Kidney (tissue), 22 donors: ENCODE measurements at places on chromosomes 2 and 18.
A peak's percentile ranks its signal among the peaks of the same experiment; 100 is the strongest.

DNA sequence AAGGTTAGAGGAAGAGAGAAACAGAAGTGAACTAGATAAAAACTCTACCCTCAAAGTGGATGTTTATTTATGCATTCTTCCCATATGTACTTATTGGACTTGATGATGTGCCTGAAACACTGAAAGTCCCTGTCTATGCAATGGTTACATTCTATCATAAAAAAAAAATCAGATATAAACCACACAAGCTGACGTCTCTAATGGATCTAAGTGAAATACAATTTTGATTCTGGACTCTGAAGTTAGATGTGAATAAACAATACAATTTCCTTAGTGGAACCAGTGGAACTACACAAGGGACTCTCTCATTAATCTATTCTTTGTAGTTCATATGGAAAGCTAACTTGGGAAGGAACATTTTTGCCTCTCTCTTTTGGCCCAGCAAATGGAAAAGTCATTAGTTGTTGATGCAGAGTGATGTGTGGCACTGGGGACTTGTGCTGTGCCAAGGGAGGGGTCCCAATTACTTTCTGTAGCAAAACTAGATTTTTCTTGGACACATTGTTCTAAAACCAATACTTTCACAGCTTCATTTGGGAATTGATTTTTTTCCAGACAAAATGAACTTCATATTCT lies 376.8 kb downstream of the TRIB2 start:
- DNase-seq: no peak

- peak; percentile 65 for DNase-seq
Observed at GRCh38 chr2:197786010-197786877, 1.1 kb upstream of the BOLL start.

GRCh38 chr2:84041506-84041905 lies 417.6 kb downstream of the SUCLG1 start:
- DNase-seq: no peak

DNA sequence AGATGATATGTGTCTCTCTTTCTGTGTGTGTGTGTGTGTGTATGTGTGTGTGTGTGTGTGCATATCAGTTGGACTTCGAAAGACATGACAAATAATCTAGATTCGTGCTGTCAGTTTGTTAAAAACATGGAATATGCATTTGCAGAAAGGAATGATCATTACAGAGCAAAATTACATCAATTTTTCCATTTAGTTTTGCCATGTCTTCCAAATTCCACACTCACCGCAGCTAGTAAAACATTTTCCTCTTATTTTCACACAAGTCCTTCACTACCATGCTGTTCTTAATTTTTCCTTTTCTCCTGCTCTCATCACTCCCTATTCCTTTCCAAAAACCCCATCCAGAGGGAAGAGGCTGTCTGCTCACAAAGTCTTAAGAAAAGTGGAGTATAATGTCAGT lies 1191.4 kb upstream of the SLC39A10 start:
- no peak for DNase-seq

- DNase-seq: no peak
Observed at GRCh38 chr2:109398366-109399015, 215.3 kb downstream of the SEPTIN10 start.

- DNase-seq: no peak
Observed at GRCh38 chr2:72081451-72081850, 66.2 kb downstream of the CYP26B1 start.
